Daoy (cell line): ENCODE measurements at places on chromosomes 11 and 22. TPM values are rescaled to one million over a fixed set of nuclear protein-coding genes. Genes with fewer than 3 reads are reported as not detected.
A peak's percentile ranks its signal among the peaks of the same experiment; 100 is the strongest.

- no peak for DNase-seq
Observed at GRCh38 chr11:88377144-88377543, 39.6 kb upstream of the CTSC start.

- DNase-seq, result peak; percentile 78
Observed at GRCh38 chr22:35375031-35375430, 5.9 kb upstream of the HMOX1 start.

Gene PTGDR2
- total RNA-seq, result 0.06 TPM in 1 of 2 replicates, not detected in the other

DNA sequence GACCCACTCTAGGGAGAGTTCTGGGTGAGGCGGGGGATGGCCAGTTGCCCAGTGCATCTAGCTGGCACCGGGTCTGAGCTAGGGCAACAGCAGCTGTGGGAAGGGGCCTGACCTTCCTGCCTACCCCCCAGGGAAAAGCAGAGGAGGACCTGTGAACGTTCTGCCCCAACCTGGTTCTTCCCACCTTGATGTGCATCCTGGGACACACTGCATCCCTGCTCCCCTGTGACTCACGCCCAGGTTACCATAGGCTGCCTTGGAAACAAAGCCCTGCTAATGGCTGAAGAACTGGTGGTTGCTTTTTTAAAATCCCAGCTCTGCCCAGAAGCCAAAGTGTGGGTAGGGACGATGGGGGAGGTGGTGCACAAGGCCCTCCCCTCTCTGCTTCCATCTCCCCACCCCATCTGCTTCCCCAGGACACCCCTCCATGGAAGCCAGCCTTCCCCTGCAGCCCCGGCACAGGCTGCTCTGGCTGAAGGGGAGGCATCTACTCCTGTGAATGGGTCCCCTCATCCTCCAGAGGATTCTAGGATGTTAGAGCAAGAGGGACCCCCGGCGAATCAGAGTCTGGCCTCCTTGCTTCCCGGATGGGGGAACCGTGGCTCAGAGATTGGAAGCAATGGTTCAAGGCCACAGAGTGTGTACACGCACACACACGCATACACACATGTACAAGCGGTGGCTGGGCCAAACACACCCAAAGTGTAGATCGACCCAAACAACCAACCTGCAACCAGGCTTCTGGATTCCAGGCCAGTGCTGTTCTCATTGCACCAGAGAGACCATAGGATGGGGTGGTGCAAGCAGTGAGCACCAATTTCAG, 7.6 kb upstream of the C11orf96 start:
- DNase-seq, result no peak

DNA sequence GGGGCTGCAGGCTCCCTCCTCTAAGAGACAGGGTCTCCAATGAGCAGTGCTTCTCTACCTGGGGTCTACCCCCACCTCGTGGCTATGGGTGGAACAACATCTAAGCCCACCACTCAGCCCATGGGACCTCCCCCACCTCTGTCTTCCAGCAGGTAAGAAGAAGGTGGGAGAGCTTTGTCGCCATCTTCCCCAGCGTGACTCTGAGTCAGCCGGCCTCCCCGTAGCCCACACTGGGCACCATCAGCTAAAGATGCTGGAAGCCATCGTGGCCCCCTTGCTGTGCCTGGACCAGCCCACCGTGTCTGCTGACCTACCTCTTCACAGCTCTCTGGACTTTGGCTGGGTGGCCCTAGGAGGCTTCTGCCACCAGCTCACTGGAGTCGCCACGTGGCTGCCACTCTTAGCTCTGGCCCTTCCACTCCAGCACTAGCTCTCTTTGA, 944 bp downstream of the C11orf86 start:
- peak; percentile 23 for DNase-seq

DNA sequence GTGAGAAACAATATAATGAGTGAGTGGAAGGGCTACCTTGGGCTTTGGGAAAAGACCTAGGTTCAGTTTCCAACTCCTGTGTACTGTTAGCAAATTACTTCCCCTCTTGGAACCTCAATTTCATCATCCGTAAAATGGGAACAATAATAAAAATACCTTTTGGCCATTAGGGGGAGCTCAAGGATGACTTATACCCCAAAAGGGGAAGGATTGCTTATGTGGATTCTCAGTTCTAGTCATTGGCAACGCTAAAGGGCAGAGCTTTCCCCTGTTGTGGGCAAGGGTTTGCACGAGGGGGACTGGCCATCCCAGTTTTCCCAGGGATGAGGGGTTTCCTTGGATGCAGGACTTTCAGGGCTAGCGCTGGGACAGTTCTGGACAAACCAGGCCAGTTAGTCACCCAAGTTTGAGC, 3.1 kb upstream of the COMMD9 start:
- DNase-seq, result peak; percentile 43

Gene OR2AG1
- not detected in 2 replicates for total RNA-seq

Gene CNIH2
- total RNA-seq, result 0.40 and 0.98 TPM in 2 replicates

DNA sequence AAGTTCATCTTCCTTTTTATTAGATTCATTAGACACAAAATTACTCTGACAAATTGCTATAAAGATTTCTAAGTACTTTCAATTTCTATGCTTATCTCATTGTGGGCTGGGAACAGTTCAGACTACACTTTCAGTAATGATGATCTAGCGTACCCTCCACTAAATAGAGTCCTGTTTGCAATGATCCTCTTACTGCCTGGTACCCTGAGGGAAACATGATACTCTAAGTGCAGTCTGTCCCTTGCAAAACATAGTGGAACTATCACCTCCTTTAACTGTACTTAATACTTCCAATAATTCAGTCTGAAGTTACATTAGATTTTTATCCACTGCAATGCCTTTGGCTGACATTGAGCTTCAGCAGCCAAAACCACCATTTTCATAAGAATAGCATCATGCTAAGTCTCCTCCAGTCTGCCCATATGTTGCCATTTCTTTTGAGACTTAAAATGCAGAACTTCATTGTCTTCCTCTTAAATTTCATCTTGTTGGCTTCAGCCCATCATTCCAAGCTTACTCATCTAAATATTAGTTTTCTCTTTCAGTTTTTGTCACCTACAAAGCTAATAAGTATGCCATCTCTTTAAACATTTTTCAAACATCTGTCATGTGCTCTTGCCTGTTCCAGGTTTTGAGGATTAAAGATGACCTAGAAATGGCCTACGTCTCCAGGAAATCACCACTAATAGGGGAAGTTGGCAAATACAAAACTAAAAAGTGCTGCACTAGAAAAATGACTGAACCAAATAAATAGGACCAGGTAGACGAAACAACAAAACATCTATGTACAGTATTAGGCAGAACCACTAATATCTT, 55.5 kb downstream of the PAK1 start:
- DNase-seq, result no peak

- DNase-seq, result no peak
Observed at GRCh38 chr11:65454696-65455456, 32.3 kb downstream of the NEAT1 start.

GRCh38 chr11:102831489-102832440, 11.6 kb downstream of the MMP3 start:
- DNase-seq, result peak; percentile 23

- peak; percentile 55 for DNase-seq
Observed at GRCh38 chr11:79439410-79439885, 1.4 kb downstream of the TENM4 start.

DNA sequence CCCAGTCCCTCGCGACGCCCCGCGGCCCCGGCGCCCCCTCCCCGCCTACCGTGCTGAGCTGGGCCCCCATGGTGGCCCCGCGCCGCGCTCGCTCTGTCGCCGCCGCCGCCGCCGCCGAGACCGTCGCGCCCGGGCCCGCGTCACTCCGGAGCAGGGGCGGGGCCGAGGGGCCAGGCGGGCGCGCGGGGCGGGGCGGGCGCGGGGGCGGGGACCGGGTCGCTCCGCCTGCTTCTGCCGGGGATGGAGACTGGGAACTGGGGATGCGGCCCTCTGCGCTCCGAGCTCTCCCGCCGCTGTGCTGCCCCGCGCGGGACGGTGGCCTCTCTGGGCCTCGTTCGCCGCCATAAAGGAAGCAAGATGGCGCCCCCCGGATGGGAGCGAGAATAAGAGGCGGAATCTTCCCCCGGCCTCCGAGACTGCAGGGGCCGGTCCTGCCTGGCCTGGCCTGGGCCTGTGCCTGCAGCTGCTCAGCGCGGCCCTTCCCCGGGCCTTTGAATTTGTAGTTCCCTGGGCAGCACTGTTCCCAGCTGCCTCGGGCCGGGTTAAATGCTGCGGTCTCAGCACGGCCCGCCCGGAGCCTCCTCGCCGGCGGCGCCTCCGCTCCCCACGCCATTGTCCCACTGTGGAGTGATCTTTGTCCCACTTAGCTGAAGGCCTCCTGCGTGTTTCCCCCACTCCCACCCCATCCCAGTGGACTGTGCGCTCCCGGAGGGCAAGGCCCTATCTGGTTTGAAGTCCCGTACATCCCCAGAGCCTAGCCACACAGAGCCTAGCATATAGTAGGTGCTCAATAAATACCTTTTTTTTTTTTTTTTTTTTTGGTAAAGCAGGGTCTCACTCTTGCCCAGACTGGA, at the start of gene CYB5R3:
CYB5R3 (minus strand) TSS at position 147 of the 854 bp plus-strand sequence; CDS start at position 70, 77 bp downstream.
- DNase-seq, result peak; percentile 87

Gene ST14
- not detected in 2 replicates for total RNA-seq
